HFFc6 (cell line): ENCODE measurements at places on chromosomes 4 and X. TPM values are rescaled to one million over a fixed set of nuclear protein-coding genes. Genes with fewer than 3 reads are reported as not detected.
A peak's percentile ranks its signal among the peaks of the same experiment; 100 is the strongest.

DNA sequence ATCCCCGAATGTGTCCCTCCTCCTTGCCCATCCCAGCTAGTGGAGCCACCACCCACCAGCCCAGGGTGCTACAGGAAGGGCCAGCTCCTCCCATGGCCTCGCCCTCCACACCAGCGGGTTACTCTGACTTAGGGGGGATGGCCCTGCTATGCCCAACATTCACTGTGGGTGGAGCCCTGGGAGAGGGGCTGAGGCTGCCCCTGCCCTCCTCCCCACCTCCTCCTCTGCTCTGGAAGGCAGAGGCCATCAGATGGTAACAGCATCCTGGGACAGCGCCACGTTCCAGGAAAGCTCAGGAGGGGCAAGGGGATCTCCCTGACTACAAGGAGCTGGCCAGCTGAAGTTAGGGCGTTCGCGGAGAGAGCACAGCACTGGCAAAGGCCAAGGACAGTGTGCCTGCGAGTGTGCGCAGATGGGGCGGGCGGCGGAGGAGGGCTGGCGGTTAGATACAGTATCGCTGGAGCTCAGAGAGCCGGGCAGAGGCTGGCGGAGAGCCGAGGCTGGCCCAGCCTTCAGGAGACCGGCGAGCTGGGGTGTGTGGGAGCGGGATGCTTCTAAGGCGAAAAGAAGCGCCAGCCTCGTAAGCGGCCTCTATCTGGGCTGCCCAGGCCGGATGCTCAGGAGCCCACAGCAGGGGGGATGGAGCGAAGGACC lies 1.5 kb downstream of the JAKMIP1 start:
- no peak overlapping the region for H3K4me3 ChIP-seq
- H3K27me3 ChIP-seq, result peaks cover 25% of the 10 kb centered on the region
- no peak for DNase-seq
- H3K4me1 ChIP-seq, result no peaks in the 10 kb centered on the region
- H3K27ac ChIP-seq, result no peak overlapping the region

- no peak overlapping the region for H3K27ac ChIP-seq
- no peaks in the 10 kb centered on the region for H3K36me3 ChIP-seq
- no peak for DNase-seq
- no peaks in the 10 kb centered on the region for H3K4me1 ChIP-seq
These were observed 362.2 kb upstream of the SPANXN4 start for GRCh38 chrX:142663330-142664095.

- no peak for DNase-seq
- no peak overlapping the region for H3K4me3 ChIP-seq
- no peaks in the 10 kb centered on the region; the same call in 1 of the 2 replicates for H3K27me3 ChIP-seq
- peak overlapping the region; percentile 25; the same call in 1 of the 2 replicates for H3K27ac ChIP-seq
- peaks cover 8% of the 10 kb centered on the region; the same call in 1 of the 2 replicates for H3K36me3 ChIP-seq
These were observed 91.0 kb downstream of the MID1 start for GRCh38 chrX:10529344-10529743.

The IL1RAPL1 gene
- total RNA-seq, result not detected in 3 replicates

The GAGE1 gene
- total RNA-seq, result not detected in 3 replicates

GRCh38 chrX:41761169-41761568 lies 37.2 kb downstream of the GPR82 start:
- no peak overlapping the region for H3K27ac ChIP-seq

DNA sequence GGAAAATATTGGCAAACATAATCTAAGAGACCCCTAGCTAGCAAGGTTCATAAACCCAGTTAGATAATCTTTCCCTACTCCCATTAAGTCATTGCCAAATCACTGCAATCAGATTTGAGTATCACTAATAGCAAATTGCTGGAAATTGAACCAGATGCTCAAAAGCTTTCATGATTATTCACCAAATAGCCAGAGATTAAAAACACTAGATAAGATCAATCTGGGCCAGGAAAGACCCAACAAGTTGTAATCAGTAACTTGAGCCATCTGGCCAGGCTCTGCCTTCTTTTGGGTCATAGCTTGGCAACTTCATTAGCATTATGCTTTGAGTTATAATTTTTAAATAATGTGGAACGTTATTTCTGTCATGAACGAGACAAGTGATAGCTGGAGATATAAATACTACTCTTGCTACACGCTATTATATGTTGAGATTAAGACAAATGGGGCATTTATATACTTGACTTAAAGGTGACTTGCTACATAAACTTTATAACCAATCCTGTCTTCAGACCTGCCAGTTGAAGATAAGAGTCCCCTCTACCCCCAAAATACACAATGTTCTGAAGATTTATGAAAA lies 196.6 kb upstream of the EDNRA start:
- H3K27ac ChIP-seq, result no peak overlapping the region
- no peak overlapping the region for H3K4me3 ChIP-seq
- DNase-seq, result no peak
- no peaks in the 10 kb centered on the region for H3K36me3 ChIP-seq
- no peaks in the 10 kb centered on the region; the same call in 1 of the 2 replicates for H3K27me3 ChIP-seq
